HT1080 (cell line): ENCODE measurements at places on chromosomes 11 and 22.

GRCh38 chr22:46192210-46192993 lies 42.1 kb downstream of the PPARA start:
- DNase-seq = no peak

DNA sequence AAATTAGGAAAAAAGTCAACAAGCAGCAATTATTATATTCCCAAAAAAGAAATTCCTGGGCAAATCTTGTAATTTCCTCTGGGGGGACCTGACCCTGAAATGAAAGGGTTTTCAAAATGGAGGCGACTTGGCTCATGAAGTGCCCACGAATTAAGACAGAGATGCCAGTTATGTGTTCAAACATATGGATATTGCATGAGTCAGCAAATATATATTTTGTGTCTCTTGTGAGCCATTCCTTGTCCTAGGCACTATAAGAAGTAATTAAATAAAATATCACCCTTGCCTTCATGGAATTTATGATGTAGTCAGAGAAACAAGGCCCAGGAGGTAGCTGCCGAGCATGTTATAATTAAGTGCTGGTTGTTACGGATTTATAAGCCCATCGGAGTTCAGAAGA lies 68.6 kb downstream of the BARX2 start:
- no peak for DNase-seq

DNA sequence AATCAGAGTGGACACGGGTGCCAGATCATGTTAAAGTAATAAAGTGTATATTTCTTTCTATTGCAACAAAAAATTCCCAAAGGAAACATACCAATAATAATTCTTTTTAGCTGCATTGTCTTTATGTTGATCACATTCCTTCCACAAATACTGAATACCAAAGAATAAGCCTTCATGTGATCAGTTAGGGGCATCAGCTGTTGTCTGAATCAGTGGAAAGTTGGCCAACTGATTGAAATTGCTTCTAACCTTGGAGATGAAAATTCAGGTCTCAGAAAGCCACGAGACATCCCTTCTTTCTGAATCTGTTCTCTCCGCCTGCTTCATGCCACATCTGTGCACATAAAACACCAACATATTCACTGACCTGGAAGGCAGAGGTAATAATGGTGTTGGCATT lies 785.2 kb downstream of the KCNA4 start:
- no peak for DNase-seq

DNA sequence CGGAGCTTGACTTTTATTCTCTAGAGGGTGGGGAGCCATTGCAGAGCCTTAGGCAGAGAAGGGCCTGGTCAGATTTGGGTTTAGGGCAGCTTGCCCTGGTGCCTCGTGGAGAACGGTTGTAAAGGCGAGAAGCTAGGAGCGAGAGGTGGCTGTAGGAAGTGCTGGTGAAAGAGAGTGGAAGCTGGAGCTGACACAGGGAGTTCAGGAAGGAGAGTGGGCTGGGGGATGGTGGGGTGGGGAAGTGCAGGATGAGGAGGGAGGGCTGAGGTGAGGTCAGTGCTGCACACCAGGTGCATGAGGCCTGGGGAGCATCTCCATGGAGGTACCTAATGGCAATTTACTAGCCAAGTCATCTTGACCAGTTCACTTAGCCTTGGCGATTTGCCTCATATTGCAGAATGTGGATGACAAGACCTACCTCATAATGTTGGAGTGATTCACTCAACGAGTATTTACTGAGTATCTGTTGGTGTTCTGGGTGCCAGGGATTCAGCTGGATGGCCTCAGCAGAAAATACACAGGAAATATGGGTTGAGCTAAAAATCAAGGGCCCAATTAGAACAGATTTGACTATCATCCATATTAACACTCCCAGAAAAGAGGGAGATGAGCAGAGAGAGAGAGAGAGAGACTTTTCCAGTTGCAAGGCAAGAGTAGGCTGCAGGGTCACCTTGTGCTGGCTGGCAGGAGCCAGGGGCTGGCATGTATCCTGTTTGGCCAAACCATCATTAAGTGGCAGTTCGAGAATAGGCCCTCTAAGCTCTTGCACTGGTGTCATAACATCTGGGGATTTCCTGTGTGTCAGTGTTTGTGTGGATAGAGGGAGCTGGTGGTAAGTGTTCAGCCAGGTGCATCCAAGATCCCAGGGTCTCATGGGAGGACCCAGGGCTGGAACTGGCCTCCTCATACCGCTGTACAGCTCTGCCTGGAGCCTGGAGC lies 44.4 kb upstream of the CLDN5 start:
- DNase-seq = peak; percentile 76

DNA sequence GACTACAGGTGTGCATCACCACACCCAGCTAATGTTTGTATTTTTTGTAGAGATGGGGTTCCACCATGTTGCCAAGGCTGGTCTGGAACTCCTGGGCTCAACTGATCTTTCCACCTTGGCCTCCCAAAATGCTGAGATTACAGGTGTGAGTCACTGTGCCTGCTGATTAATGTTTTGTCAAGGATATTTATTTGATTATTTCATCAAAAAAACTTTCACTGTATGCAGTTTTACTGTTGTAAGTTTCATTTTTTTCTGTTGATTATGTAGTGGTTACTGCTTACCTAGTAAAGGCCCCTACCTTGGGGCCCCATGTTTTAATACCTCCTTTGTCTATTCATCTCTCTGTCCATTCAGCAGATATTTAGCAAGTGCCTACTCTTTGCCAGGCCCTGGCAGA lies 16.7 kb upstream of the FAM168A start:
- DNase-seq = no peak

- DNase-seq = no peak
These were observed 13.5 kb upstream of the ARHGEF17 start for GRCh38 chr11:73294604-73295003.

DNA sequence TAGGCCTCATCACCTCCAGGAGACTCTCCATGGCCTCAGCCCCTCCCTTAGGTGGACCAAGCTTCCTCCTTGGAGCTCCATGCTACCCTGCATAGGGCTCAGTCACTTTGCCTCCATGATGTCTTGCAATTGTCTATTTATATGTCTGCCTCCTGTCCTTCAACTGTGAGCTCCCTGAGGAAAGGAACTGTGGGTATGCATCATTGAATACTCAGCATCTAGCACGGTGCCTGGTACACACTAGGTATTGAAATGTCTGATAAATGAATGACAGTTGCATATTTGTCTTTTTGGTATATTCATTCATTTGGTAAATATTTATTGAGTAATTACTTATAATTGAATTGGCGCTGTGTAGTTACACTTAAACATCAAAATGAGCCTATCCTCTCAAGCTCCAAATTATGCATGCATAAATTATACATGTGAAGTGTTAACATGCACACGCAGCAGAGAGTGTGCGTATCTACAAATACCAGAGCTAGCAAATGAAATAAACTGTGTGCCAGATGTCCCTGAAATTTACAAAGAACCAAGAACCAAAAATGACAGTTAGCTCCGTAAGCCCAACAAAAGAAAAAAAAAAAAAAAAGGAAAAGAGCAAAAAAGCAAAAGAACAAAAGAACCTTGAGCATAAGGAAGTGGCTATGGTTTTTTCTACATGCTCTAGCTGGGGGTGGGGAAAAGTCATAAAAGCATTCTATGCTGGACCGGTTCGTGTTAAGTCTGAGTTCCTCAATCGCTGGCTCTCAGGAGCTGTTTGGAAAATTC lies 25.2 kb downstream of the GRAP2 start:
- no peak for DNase-seq

DNA sequence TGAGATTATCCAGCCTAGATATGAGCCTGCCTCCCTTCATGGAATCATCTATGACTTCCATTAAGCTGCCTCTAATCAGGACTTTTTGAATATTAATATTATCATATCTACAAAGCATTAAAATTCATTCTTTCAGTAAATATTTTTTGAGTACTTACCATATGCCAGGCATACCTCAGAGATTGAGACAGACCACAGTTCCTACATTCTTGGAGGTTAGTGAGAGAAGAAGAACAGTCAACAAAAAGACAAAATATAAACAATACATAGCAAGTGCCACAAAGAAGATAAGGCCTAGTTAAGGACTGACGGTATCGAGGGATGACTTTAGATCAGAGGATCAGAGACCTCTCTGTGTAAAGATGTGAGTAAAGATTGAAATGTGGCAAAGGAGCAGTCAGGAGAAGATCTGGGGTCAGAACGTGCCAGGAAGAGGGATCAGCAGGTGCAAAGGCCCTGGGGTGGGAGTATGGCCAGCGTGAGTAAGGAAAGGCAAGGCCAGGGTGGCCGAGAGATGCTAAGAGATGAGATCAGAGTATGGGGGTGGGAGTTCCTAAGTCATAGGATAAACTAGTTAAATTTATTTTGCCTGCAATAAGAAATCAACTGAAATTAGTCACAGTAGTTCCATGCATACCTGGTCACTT lies 15.4 kb downstream of the SLC35C1 start:
- no peak for DNase-seq

DNA sequence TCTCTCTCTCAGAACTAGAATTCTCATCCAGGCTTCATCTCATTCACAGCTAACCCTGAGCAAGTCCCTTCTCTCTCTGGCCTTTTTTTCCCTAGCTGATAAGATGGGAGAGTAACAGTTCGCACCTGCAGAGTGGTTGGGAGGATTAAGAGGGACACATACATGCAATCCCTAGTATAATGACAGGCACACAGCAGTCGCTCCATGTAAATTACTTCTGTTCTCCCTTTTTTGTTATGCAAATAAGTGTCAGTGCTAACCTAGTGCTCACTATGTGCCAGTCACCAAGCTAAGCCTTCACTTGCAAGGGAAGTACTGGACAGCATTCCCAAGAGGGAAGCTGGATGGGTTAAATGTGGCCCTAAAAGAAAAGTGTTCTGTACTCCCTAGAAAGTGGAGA lies 63.4 kb downstream of the TENM4 start:
- DNase-seq = no peak

DNA sequence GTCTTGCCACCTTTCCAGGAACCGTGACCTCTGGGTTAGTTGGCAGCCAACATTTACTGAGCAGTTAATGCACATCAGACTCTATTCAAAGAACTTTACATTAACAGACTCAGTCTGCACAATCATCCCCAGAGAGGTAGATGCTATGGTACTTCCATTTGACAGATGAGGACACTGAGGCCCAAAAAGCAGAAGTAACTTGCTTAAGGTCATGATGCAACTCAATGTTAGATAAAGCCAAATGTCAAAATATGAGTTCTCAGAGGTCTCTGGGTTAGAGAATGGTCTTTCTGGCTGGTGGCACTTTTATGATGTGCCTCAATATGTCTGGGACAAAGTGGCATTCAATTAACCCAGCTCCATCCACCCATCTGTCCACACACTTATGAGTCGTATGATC lies 450.0 kb downstream of the MIAT start:
- DNase-seq = no peak

GRCh38 chr22:41175546-41175945 lies 29.6 kb upstream of the L3MBTL2 start:
- DNase-seq = no peak

DNA sequence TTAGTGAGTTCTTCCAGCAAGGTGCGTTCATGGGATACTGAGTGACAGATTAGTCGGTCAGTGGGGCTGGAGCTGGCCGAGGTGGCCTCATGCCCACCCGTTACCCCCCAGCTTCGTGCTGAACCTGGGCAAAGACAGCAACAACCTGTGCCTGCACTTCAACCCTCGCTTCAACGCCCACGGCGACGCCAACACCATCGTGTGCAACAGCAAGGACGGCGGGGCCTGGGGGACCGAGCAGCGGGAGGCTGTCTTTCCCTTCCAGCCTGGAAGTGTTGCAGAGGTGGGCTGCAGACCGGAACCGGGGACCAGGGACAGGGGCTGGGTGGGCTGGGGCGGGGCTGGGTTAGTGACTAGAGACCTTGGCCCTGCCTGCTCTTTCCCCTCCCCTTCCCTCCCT lies 2.9 kb downstream of the LGALS1 start:
- DNase-seq = no peak

DNA sequence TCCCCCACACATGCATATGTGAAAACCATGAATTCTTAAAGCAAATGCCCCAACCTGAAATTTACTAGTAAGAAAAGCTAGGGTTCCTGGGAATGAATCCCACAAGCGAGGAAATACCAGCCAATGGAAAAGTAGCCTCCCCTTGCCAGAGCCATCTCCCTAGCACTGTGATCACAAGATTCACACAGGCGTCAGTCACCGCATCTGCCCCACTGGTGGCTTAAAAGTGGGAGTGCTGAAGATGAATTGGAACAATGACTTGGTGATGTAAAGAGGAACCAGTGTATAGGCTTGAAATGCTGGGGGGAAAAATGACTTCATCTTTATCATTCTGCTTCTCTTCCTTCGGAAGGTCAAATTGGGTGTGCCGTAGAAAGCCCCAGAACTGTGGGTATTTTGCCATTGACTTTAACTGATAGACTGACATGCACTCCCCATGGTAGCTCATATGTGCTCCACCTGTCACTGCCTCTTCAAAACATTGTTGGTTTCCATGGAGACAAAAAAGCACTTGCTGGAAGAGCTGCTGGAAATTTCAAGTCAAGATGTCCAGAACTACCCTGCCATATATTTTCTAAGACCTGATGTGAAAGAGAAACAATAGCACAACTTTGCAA lies 19.2 kb upstream of the ASPHD2 start:
- no peak for DNase-seq

- DNase-seq = no peak
These were observed 8.8 kb upstream of the CEP295 start for GRCh38 chr11:93652679-93653078.

GRCh38 chr11:72954860-72955259 lies 140.6 kb downstream of the ATG16L2 start:
- DNase-seq = no peak

DNA sequence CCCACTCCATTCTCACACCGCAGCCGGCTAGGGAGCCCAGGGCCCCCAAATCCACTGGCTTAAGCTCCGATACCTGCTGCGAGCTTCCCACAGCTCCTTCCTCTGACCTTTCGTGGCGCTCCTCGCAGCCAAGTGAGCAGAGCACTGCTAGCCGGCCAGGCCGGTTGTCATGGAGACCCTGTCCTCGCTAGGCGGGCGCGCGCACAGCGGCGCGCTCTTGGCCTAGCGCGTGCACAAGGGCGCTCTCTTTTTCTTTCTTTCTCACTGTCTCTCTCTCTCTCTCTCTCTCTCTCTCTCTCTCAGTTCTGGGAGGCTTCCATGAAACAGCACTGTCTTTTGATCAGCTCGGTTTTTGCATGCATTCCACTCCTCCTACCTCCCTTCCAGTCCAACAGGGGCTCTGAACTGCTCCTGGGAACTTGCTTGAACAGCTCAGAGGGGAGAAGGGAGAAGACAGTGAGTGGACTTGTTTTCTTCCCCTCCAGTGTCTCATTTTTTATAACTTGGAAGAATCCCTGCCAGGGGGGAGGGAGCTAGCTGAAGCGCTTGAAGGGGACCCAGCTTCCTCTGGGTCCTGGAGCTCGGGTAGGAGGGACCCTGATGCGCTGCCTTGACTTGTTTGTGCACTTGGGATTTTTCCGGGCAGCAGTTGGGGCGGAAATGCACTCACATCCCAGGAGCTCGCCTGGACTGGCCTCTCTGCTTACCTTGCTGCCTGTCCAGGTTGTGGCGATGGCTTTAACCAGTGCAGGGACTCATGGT lies 100.3 kb upstream of the AKIP1 start:
- peak; percentile 74 for DNase-seq
